ENCODE measurements at places on chromosomes 5 and 9.

DNA sequence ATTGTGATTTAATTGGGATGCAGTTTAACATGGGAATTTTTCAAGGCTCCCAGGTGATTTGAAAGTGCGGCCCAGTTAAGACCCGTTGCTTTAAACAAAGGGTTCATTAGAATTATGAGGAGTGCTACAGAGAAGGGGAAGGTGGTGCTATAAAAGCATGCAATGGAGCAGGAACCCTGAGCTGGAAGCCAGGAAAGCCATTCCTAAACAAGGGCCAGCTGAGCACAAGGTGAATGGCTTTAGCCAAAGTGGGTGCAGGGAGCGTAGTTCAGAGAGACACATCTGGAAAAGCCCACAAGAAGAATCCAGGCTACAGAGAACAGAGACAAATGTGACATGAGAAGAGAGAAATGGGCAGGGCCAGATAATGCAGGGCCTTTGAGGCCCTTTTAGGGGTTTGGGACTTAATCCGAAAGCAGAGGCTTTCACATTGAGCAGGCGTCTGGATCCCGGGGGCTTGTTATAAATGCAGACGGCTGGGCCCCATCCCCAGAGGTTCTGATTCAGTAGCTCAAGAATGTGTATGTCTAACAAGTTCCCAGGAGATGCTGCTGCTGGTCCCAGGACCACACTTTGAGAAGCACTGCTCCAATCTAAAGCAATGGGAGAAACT lies 138.1 kb upstream of the WWC1 start:
- no peak for DNase-seq

DNA sequence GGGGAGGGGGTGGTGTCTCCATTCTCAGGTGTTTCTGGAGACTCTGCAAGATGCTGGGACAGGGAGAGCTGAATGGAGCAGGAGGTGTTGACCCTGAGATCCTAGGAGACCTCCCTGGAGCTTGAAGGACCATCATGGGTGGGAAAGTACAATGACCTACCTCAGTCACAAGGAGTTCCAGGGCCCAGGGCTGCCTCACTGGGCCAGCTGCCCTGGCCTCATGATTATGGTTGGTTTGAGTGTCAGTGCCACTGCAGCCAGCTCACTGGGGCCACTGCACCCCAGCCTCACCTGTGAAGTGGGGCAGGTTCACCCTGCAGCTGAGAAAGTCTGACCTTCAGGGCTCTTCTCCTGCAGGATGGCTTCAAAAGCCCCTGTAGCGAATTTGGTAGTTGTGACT lies 372.5 kb downstream of the IRX2 start:
- DNase-seq, result no peak

DNA sequence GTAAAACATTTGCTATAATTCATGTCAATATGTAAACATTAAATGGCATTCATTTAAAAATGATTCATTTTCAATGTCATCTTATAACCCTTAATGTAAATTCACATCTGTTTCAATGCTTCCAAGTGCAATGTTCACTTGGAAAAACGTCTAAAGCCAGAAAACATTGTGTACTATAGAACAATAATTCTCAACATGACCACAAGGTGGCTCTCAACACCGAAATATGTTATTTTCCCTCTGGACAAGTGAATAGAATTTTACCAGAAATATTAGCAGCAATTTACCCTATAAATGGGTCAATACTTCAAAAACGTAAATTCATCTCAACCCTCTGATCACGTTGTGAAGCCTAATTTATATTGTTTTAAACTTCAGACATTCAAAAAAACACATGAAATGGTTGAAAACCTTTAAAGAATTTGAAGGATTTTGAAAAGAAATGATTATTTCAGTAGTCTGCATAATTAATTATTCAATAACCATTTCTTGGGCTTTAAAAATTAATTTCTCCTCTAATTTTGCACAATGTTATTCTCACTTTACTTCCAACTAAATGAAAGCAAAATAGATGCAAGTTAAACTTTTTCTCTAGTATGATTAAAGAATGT lies 11.0 kb downstream of the CDH10 start:
- peak; percentile 52 for DNase-seq

DNA sequence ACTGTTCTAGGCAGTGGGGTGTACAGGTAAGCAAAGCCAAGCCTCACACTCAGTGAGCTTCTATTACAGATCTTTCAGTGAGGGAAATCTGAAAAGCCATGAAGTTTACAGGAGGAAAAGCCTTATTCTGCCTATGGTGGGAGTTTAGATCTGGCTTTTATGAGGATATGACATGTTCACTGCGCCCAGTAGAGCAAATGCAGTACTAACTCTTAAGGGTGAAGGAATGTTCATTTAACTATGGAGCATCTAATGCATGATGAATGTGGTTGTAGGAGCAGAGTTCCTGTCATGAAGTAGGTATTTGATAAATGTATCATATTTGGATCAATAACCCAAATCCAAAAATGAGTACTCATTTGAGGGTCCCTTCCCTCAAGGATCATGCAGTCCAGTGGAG lies 230.2 kb upstream of the PAPPA start:
- DNase-seq, result no peak

DNA sequence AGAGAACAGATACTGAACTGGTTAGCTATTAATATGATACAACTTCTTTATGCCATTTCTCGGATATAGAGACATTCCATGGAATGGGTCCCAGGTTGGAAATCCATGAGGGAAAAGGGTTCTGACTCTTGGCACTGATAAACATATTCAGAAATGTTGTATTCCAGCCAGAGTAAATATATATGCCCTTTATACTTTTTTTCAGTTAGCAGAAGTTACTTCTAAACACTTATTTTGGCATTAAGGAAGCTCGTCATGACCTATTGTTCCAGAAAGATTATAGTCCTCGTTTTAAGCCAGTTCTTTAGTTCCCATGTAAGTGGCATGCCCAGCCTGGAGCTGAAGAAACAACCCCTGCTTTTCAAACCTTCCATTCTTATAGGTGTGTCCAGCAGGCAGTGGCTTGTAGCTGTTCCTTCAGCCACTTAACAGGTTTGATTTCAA lies 181.6 kb downstream of the CD180 start:
- DNase-seq, result no peak

- DNase-seq, result no peak
Measured at GRCh38 chr5:139955053-139955605, 88.0 kb downstream of the NRG2 start.

DNA sequence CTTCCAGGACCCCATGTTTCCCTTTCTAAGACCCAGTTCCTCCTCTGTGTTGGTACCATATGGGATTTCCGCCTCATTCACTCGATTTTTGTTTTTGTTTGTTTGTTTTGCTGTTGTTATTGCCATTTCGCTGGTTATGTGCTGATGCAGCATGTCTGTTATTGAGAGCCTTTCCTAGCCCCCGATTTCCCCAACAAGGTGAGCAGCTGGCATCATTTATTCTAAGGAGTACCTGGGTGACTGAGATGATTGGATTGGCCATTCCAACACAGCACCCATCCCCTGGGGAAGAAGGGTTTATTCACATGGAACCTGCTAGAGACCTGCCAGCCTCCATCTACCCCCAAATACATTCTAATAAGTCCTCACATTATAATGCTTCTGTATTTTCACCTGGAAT lies 2.7 kb downstream of the GLRA1 start:
- DNase-seq, result no peak

GRCh38 chr9:93035821-93036351 lies 22.6 kb upstream of the SUSD3 start:
- DNase-seq, result no peak

- DNase-seq, result no peak
Measured at GRCh38 chr9:137138722-137139467, at the start of gene GRIN1. Gene GRIN1, plus strand, starts transcription at chr9:137139154. Its CDS starts 333 bp downstream, at chr9:137139487.

GRCh38 chr5:13866792-13867191 lies 77.7 kb downstream of the DNAH5 start:
- DNase-seq, result no peak

DNA sequence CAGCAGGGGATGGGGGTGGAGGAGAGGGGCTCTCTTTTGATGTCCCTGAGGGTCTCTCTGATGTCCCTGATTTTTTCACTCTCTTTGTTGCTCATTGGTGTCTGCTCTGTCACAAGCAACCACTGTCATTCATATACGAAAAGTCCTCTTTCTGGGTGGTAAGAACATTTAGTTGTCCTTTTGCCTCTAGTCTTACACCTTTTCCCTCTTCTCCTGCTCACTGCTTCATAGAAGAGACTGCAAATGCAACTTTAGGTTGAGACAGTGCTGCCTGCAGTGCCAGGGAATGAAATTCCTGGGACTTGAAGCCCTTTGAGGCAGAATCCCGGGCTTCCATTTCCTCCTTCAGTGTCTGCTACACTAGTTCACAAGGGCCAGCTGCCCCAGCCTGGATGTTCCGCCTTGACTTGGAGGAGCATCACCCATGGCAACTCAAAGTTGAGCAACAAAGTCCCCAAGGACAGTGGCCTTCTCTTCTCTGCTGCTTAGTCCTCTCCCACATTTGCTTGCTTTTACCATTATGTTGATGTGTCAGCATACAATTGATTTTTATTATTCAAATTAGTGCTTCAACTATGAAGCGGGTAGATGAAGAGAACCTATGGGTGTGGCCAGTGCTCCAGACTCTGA lies 94.7 kb upstream of the RUSC2 start:
- no peak for DNase-seq

- DNase-seq, result peak; percentile 3
Measured at GRCh38 chr5:160064995-160065614, 54.1 kb downstream of the PWWP2A start.

GRCh38 chr5:108418197-108418596 lies 36.3 kb upstream of the FBXL17 start:
- no peak for DNase-seq

DNA sequence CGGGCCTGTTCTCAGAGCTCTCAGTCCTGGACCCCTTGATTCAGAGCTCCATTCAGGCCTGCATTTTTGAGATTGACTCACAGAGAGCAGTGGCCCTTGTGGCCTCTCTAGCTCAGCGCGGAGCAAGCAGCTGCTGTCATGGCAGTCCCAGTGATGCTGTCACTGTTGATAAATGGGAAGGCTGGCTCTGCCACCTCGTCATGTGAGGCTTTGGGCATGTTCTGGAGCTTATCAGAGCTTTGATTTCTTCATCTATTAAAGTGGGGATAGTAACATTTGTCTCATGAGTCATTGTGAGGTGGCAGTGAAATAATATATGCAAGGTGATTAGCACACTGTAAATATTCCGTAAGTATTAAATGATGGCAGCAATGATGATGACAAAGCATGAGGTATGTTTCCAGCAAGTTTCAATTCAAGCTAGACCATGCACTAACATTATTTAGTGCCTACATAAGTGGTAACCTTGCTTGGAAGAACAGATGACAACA lies 126.4 kb upstream of the CXCL14 start:
- DNase-seq, result no peak

All from COR-L47 (cell line).